NCI-H526 treated with DMSO at 0.1 percent for 48 hours (cell line): ENCODE measurements at places on chromosomes 3 and 15.

DNA sequence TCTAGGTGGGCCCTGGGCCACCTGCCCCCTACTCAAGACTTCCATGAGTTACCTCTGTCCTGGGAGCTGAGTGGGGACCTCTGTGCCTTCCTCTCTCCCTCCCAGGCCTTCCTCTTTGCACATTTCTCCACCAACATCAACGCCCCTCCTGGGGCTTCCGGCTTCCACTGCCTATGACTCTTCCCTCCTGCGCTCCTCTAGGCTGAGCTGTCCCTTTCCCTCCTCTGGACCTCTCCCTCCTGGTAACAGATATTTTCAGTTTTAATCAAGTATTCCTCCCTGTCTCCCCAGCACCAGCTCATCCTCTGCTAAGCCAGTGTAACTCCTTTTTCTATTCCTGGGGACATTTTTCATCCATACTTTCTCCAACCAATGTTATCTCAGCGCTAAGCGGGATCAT, 160.4 kb downstream of the RAB11A start:
- no peak for DNase-seq

- no peak for DNase-seq
Observed at GRCh38 chr3:148992635-148993255, 1.4 kb downstream of the GYG1 start.

DNA sequence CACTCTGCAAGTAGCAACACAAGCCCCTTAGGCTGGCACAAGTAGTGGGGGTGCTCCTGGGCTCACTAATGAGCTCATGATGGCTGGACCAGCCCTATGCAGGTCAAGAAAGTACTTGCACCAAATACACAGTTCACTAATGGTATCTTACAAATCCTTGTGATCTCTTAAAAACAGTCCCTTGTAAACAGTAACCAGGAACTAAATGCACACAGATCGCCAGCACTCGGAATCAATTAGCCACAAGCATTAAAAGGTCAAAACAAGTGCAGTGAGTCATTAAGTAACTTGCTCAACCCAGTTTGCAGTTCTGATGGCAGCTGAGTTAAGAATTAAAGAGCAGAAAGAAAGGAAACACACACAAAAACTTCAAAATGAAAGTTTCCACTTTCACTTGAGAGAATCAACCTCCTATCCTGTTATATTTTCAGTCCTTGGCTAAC, 43.2 kb downstream of the ARHGEF3 start:
- no peak for DNase-seq

GRCh38 chr3:117435506-117435905, 725.9 kb downstream of the TUSC7 start:
- DNase-seq, result no peak
